ENCODE measurements at places on chromosomes 5 and 9. TPM values are rescaled to one million over a fixed set of nuclear protein-coding genes. Genes with fewer than 3 reads are reported as not detected.

VLDLR gene
- 1.4 TPM for total RNA-seq

TRIM23 gene
- 32.6 TPM for total RNA-seq

TAF11L10 gene
- not detected for total RNA-seq

ENTPD2 gene
- not detected for total RNA-seq

BHMT gene
- total RNA-seq = not detected

SLC6A19 gene
- not detected for total RNA-seq

RALGDS gene
- total RNA-seq = 46.1 TPM

SOX30 gene
- not detected for total RNA-seq

SPINK7 gene
- not detected for total RNA-seq

CDC14B gene
- 15.2 TPM for total RNA-seq

All from dermis lymphatic vessel endothelial cell (primary cell).